Activated CD4-positive, alpha-beta T cell treated with anti-CD3 and anti-CD28 coated beads for 4 hours (primary cell): ENCODE measurements at places on chromosomes 11 and 22.

GRCh38 chr22:49289822-49290679 lies 537.6 kb downstream of the BRD1 start:
- no peak for DNase-seq

DNA sequence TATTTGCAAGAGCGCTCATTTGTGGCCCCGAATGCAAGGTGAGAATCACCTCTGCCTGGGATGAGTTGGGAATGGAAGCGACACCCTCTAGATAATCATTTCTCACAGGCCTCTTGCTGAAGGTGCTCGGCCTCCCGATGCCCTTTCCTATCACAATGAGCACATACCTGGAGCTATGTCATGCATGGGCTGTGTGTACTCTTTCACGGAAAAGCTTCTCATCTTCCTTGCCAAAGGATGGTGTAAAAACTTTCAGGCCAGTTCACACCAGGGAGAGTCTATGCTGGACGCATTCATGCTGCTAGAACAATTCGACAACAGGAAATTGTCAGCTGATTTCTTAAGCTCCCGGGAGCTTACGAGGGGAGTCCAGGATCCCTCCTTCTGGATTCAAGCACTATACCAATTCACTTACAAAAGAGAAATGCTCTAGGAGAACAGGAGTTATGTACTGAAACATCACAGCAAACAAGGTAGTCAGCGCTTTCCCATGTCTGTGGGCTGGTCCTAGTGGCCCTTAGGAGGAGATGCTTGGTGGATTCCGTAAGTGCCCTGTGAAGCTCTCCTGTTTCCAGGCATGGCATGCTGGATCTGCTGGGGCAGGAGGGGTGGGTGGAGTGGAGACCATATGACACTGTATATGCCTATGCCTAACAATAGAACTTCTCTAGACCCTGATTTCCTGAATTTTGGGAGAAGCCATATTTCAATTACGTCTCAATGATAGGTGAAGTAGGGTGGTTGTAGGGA lies 53.1 kb upstream of the B3GAT1 start:
- no peak for DNase-seq

DNA sequence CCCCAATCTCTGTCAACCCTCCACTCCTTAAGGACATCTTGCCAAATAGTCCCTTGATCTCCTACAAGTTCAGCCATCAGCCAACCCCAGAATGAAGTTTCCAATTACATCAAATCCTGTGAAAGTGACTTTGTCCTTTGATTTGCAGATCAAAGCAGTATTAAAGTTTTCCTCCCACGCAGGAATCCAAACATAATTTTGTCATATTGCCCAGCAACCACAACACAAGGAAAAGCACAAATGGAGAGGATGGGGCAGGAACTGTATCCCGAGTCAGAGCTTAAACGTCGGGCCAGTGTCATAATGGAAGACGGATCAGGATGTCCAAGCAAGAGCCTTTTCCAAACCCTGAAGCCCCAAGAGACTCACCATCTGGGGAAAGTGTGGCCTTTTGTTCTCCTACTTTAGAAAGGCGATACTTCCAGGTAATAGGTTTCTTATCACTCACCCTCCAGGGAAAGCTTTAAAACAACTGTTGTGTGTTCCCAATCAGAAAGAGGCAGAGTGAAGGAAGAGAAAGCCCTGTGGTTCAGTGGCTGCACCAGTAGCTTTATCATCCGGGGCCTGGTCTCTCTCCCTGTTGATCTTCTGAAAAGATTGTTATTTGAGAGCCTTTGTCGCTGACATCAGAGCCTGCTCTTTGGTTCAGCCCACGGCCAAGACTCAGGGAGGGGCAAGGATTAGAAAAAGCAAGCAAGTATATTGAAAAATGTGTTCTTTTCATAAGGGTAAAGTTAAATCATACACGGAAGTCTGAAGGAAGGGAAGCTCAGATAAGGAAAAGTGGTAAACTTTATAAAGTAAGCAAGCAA lies 41.7 kb downstream of the EXPH5 start:
- DNase-seq, result no peak

DNA sequence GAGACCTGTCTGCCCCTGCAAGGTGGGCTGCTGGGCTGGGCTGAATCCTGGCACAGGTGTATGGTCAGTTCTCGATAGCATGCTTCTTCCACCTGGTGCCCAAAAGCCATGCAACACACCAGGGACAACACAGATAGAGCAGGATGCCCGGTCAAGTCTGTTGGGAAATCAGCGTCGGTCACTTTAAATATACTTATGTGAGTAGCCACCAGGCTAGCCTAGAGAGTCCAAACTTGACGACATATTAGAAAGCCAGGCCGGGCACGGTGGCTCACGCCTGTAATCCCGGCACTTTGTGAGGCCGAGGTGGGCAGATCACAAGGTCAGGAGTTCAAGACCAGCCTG lies 8.9 kb downstream of the C1QTNF6 start:
- no peak for DNase-seq

GRCh38 chr22:38230916-38231315 lies 29.1 kb downstream of the MAFF start:
- DNase-seq, result no peak

GRCh38 chr22:40332319-40332781 lies 13.9 kb upstream of the ADSL start:
- DNase-seq, result no peak

GRCh38 chr11:76587820-76588454 lies 82.6 kb downstream of the LRRC32 start:
- DNase-seq, result no peak

GRCh38 chr22:50498322-50498890 lies 9.1 kb downstream of the LMF2 start:
- peak; percentile 76 for DNase-seq

- no peak for DNase-seq
Observed at GRCh38 chr22:25134028-25134427, 65.6 kb upstream of the CRYBB3 start.

DNA sequence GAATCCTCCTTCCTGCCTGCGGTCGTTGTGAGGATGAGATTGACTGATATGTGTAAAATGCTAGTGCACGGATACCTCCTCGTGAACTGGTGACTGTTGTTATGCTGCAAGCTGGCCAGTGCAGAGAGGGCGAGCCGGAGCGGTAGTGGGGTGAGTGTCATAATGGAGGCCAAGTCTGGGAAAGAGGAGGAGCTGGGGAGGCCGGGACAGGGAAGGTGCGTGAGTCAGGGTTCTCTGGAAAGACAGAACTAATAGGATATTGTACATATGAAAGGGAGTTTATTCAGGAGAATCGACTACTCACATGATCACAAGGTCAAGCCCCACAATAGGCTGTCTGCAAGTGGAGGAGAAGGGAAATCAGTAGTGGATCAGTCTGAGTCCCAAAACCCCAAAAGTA lies 56.8 kb upstream of the FADD start:
- DNase-seq, result no peak

- DNase-seq, result peak; percentile 71
Observed at GRCh38 chr11:11848891-11849746, 7.3 kb downstream of the USP47 start.
